ENCODE measurements at places on chromosomes 12 and 14.

DNA sequence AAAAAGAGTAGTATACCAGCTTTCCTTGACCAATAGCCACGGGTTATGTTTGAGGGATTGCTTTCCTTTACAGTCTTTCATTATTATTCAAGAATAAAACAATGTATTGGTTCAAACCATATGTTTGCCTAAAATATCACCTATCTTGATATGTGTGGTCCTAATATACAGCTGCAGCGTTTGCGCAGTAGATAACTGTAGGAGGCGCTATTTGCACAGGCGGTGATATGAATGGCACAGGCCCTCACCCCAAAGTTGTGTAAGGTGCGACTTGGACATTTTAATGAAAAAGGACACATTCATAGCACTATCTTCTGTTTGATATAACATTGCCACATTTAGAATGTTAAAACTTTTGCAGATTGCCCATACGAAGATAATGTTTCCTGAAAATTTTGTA is 298.4 kb downstream of the TRHDE start:
- ATAC-seq, result no peak

DNA sequence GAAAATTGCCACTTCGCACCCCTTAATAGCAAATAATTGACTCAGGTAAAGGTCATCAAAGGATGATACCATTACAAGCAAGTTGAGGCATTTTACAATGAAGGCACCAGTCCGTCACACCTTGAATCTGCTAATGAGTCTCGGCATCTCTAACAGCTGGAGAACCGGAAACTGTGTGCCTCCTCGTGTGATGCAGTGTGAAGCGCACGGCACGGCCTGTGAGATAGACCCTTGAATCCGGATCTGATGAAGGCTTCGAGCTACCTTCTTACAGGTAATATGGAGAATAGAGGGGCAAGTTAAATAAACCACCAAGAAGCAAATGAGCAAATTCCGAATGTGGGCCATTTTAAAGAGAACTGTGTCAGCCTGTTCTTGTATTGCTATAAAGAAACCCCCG is 19.8 kb upstream of the TUBA1A start:
- ATAC-seq, result no peak

DNA sequence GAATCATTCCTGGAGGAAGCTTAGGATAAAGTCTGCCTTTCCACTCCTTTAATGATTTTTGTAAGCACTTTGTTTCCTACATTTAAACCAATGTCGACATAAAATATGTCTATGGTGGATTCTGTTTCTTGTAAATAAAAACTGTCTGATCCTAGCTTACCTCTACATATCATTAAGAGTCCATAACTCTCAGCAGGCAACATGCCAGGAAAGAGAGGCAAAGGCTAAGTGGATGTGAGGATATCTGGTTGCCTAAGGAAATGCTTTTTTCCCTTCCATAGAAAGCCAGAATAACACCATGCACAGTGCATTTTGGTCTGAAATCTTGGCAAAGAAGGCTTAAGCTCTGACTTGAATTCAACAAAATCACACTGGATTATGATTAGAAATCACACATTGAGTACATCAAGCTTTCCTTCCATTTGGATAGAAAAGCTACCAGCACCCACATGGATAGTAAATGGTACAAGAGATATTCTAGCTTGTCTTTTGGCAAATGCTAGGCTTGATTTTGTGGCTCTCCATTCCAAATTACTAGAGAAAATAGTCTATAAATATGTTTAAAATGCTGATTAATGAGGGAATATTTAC is 57.0 kb upstream of the CNTN1 start:
- ATAC-seq, result no peak

DNA sequence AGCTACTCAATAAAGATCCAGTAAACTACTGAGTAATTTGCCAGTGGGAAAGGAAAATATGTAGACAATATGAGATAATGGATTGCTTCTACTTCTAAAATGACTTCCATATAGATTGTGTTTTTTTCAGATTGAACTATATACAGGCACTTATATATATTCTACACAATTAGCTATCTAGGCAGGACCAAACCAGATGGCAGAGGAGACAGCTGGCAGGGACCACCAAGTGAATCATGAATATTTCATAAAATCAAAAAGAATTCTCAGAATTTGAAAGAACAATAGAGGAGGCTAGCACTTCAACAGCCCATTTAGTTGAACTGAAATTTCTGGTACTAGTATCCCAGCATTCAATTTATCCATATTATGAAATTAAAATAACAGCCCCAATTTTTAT is 338.0 kb upstream of the RPL10L start:
- no peak for ATAC-seq
